ENCODE measurements at places on chromosomes 1 and 21.

GRCh38 chr1:197844651-197845050 lies 57.8 kb upstream of the C1orf53 start:
- DNase-seq, result no peak

GRCh38 chr1:207951652-207952051 lies 40.7 kb upstream of the CD34 start:
- DNase-seq, result no peak

DNA sequence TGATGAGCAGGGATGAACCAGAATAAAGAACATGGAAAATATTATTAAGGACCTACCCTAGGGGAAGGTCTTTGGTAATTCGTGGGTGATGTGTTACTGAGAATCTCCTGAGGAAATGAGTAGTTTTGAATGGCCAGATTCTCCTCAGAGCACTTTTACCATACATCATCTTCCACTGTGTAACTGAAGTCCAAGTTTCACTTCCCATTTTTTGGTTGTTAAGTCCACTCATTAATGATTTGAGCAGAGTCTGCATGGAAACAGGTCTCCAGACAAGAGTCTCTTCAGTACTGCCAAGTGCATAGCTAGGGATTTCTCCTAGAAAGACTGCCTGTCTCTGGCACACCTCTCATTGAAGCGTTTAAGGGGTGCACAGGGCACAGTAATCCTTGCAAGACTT lies 48.7 kb upstream of the PCP4 start:
- no peak for DNase-seq

GRCh38 chr1:202247104-202247503 lies 53.5 kb downstream of the LGR6 start:
- peak; percentile 6 for DNase-seq

DNA sequence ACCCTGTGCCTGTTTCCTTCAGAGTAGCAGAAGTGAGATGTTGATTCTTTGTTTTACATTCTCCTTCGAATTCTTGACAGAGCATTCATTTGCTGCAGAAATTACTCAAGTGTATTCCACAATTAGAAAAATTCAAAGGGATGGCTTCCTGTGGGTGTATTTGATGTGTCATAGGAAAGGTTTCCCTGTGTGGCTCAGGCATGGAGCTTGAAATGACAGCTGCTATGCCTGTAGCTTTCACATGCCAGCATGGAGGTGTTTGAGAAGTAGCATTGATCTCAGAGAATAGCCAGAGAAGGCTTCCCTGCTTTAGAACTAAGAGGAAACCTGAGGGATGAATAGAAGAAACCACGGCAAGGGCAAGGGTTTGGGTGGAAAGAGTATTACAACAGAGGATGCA lies 317.2 kb upstream of the DEPDC1 start:
- DNase-seq, result no peak

GRCh38 chr1:101290922-101291561 lies 54.2 kb downstream of the S1PR1 start:
- no peak for DNase-seq

- DNase-seq, result no peak
These were observed 744 bp upstream of the WDR26 start for GRCh38 chr1:224435318-224435763.

GRCh38 chr21:28627691-28628090 lies 365.0 kb downstream of the LTN1 start:
- DNase-seq, result no peak

DNA sequence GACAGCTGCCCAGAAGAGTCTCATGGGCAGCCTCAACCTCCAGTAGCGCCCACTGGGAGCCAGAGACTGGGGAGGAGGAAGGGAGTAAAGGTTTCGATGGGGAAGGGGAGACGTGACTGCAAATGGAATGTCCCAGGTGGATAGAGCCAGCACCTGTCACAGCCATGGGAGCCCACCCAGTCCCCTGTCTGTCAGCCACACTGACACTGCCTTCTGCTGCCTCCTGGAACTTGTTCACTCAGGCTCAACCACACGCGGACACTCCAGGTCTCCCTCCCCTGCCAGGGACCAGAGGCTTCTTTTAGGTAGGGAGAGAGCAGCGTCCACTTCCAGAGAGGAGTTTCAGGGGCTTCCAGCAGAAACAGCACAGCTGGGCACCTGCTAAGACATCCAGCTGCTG lies 346.3 kb downstream of the NPHP4 start:
- no peak for DNase-seq

DNA sequence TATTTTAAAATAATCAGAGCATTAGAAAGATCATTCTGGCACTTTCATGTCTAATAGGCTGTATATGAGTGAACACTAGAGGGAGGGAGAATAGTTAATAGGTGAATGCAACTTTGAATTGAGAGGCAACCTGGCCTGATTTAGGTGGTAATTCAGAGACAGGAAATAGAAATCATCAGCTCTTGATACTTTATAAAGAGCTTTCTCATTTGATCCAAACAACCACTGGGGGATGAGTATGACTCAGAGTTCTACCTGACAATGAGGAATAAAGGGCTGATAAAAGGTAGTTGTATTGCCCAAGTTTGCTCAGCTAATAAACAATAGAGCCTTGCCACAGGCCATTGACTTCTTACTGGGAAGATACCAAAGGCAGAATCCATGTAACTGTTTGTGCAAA lies 5.2 kb upstream of the FAM89A start:
- no peak for DNase-seq

GRCh38 chr1:44511363-44511762 lies 106.3 kb downstream of the RNF220 start:
- no peak for DNase-seq

GRCh38 chr1:217048104-217048707 lies 325.0 kb upstream of the ESRRG start:
- DNase-seq, result no peak

- no peak for DNase-seq
These were observed 48.3 kb upstream of the SLC22A15 start for GRCh38 chr1:115927971-115928370.

GRCh38 chr1:214318356-214318755 lies 37.4 kb downstream of the SMYD2 start:
- DNase-seq, result no peak

- DNase-seq, result peak; percentile 68
These were observed 18.9 kb downstream of the ARHGEF16 start for GRCh38 chr1:3473381-3473844.

DNA sequence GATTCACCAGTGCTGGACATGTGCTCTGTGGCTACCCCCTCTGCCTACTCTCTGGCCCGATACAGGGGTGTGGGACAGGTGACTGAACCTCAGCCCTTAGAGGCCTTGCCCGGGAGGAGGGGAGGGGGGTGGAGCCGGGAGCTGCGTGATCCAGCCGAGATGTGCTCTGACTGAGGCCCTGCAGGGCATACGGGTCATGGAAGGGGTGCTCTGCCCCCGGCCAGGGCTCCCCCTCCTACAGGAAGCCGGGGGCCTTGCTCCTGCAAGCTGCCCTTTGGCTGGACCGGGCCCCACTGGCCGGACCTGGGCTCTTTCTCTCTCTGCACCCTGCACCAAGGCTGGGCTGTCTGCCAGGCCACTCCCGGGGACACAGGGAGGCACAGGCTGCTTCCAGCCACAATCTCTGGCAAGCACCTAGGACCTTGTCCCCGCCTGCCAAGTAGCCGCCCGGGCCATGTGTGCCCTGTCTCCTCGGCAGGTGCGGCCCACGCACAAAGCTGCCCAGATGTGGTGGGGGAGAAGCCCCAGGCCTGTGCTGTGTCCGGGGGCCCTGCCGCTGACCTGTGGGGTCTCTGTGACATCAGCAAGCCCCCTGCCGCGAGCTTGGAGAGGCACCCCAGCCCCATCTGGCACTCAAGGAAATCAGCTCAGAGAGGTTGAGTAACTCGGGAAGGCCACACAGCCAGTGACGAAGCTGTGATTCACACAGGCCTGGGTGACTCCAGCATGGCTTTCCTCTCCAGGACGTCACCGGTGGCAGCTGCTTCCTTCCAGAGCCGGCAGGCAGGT lies 1.5 kb downstream of the SCNN1D start:
- no peak for DNase-seq

- DNase-seq, result no peak
These were observed 59.6 kb downstream of the RUNX1 start for GRCh38 chr21:34989337-34990151.

DNA sequence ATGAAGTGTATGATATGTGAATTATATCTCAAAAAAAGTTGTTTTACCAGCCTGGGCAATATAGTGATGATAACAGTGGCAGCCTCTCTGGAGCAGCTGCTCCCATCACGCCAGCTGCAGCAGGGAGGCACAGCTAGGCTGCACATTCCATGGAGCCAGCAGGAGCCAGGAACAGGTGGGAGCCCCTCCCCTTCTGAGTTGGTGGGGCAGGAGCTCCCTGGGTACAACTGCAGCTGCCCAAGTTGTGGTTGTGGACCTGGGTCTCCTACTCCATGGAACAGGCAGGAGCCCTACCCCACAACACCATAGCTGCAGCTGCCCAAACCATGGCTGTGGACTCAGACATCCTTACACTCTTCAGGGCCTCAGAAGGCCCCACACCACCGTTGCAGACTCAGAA lies 21.7 kb upstream of the FNBP1L start:
- DNase-seq, result no peak

DNA sequence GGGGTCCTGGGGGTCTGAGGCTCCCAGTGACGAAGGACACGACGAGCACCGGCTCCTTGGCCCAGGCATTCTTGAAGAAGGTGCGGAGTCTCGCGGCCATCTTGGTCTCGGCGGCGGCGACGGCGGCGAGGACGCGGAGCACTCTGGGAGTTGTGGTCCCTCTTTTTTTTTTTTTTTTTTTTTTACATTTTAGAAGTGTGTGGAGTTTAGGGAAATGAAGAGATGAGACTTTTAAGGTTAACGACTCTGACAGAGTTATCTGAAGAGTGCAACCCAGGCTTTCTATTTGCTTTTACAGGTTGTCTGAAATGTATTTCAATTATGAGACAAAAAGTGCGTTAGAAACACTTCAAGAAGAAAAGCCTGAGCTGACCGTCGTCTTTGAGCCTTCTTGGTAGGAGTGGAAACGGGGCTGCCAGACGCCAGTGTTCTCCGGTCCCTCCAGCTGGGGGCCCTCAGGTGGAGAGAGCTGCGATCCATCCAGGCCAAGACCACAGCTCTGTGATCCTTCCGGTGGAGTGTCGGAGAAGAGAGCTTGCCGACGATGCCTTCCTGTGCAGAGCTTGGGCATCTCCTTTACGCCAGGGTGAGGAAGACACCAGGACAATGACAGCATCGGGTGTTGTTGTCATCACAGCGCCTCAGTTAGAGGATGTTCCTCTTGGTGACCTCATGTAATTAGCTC lies 9.7 kb downstream of the OR2B11 start:
- peak; percentile 79 for DNase-seq

DNA sequence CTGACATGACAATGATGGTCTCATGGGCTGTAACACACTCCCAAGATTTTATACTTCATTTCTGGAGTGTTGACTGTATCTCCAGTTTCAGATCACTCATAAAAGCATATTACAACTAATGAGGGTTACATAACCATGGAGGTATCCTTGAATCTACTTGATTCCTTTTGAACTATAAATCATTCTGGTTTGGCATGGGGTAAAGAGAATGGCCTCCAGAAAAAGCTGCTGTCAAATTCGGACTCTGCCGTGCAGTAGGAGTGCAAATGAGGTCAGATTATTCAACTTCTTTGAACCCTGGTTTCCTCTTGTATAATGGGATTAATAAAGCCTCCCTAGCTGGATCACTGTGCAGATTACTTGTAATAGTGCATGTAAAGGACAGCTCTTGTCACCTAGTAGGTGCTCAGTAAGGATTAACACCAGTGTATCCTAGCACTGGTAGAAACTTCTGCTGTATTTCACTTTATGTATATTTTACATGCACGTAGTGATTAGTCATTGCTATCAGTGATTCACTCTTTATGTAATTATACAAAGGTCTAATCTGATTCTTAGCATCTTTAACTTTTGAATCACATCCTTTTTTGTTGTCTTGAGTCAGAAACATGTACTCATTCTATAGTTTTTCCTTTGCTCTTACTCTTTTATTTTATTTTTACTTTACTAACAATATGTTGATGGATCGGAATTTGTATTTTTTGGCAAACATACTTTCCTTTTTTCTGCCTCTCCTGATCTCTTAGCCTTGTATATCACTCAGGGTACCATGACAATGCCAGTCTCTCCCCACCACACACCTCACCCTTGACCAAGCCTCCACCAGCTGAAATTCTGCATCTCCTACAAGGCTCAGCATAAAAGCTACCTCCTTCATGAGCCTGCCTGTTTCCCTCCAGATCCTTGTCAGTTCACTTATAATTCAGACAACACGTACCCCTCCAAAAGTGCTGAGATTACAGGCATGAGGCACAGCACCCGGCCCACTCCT lies 3.2 kb downstream of the LRRC8C start:
- DNase-seq, result no peak

GRCh38 chr21:32728456-32728839 lies 635 bp upstream of the SYNJ1 start:
- DNase-seq, result no peak

- no peak for DNase-seq
These were observed 50.2 kb upstream of the SSBP3 start for GRCh38 chr1:54456361-54456760.

DNA sequence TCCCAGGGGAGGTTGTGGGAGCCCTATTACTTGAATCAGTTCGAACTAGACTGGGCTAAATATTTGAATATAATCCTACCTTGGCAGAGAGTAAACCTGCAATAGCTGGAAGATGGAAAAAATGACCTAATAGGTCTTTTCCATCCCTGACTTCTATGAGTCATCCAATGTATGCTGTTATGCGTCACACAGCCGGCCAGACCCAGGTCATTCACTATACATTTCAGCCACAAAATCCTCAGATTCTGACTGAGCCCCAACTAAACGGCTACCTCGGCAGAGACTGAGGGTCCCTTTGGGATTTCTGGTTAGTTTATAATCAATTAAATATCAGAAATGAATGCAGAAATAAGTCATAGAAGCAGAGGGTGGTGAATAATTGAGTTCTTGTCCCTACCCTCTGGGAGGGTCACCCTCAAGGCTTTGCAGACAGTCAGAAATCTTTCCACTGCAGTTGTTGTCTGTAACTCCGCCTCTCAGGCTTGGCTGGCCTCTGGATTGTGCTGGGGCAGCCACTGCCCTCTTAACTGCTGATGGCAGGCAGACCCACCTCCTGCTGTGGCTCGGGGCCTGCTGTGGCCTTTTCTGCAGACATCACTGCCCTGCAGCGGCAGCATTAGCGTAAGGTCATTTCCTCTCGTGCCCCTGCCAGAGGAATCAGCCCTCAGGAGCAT lies 240.5 kb downstream of the TGFB2 start:
- DNase-seq, result peak; percentile 60

GRCh38 chr1:9019896-9020295 lies 6.3 kb downstream of the SLC2A7 start:
- no peak for DNase-seq

- DNase-seq, result no peak
These were observed 84.7 kb downstream of the OBSCN start for GRCh38 chr1:228292609-228292911.

- no peak for DNase-seq
These were observed 91.3 kb downstream of the CATSPERE start for GRCh38 chr1:244552336-244552735.

All from right forelimb (tissue), 1 donor.